ENCODE measurements at places on chromosomes 7 and 10. TPM values are rescaled to one million over a fixed set of nuclear protein-coding genes. Genes with fewer than 3 reads are reported as not detected.

OGDHL gene
- total RNA-seq: not detected

CALML5 gene
- not detected for total RNA-seq

EN2 gene
- not detected for total RNA-seq

IFIT1B gene
- not detected for total RNA-seq

PBLD gene
- total RNA-seq: 11.6 TPM

DNAH11 gene
- total RNA-seq: 1.5 TPM

UPK3BL1 gene
- total RNA-seq: 43.9 TPM

ZPBP gene
- total RNA-seq: not detected

CYP3A7 gene
- total RNA-seq: not detected

HTR7 gene
- total RNA-seq: 2.9 TPM

IKZF1 gene
- total RNA-seq: 21.1 TPM

PRXL2A gene
- 254 TPM for total RNA-seq

NUB1 gene
- 72.2 TPM for total RNA-seq

ENTPD1 gene
- total RNA-seq: 21.8 TPM

TRIM74 gene
- not detected for total RNA-seq

TMEM236 gene
- total RNA-seq: 3.2 TPM

UPP1 gene
- total RNA-seq: 22.8 TPM

TLX1 gene
- not detected for total RNA-seq

TBRG4 gene
- 38.3 TPM for total RNA-seq

COX19 gene
- 18.3 TPM for total RNA-seq

CALN1 gene
- total RNA-seq: not detected

COBL gene
- 1.8 TPM for total RNA-seq

ANXA8 gene
- total RNA-seq: not detected

PVRIG gene
- total RNA-seq: 0.34 TPM

TMEM273 gene
- 16.1 TPM for total RNA-seq

MET gene
- total RNA-seq: 39.1 TPM

MMD2 gene
- total RNA-seq: not detected

ADAM12 gene
- total RNA-seq: 11.5 TPM

ADARB2 gene
- total RNA-seq: not detected

ADRB1 gene
- 1.5 TPM for total RNA-seq

BICC1 gene
- total RNA-seq: 23.3 TPM

CYP26C1 gene
- not detected for total RNA-seq

SPACDR gene
- not detected for total RNA-seq

C1QL3 gene
- total RNA-seq: not detected

SORCS1 gene
- 0.57 TPM for total RNA-seq

CREB3L2 gene
- total RNA-seq: 31.1 TPM

SPDYE11 gene
- total RNA-seq: not detected

KCNH2 gene
- total RNA-seq: not detected

BTBD16 gene
- total RNA-seq: not detected

OR2A1 gene
- total RNA-seq: 0.66 TPM

PRR15 gene
- 0.34 TPM for total RNA-seq

FAM25C gene
- not detected for total RNA-seq

PDE6C gene
- not detected for total RNA-seq

ENKUR gene
- not detected for total RNA-seq

Measured in subcutaneous adipose tissue (tissue), 4 donors.